ENCODE measurements at places on chromosomes 6 and 20.
A peak's percentile ranks its signal among the peaks of the same experiment; 100 is the strongest.

DNA sequence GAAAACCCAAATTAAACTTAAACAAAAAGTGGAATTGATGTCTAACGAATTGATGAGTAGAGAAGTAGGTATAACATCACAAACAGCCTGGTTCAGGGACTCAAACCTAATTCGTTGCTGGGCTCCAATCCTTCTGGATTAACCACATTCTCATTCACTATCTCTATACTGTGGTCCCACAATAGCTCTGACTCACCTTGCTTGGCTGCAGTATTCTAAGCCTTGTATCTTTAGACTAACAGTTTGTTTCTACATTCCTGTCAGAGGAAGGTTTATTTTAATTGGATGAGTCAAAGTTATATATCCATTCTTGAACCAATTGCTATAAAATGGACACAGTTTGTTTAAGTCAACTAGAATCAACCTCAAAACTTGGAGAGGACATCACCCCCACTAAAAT is 530.5 kb upstream of the PTCHD4 start:
- DNase-seq = peak; percentile 48

GRCh38 chr20:12679447-12679846 is 329.3 kb upstream of the SPTLC3 start:
- DNase-seq = no peak

- DNase-seq = no peak
Observed at GRCh38 chr6:32956176-32956575, 3.3 kb upstream of the HLA-DMA start.

GRCh38 chr6:151324488-151324825 is 66.9 kb downstream of the ZBTB2 start:
- DNase-seq = no peak

- DNase-seq = no peak
Observed at GRCh38 chr6:53579338-53579737, 34.4 kb upstream of the GCLC start.

DNA sequence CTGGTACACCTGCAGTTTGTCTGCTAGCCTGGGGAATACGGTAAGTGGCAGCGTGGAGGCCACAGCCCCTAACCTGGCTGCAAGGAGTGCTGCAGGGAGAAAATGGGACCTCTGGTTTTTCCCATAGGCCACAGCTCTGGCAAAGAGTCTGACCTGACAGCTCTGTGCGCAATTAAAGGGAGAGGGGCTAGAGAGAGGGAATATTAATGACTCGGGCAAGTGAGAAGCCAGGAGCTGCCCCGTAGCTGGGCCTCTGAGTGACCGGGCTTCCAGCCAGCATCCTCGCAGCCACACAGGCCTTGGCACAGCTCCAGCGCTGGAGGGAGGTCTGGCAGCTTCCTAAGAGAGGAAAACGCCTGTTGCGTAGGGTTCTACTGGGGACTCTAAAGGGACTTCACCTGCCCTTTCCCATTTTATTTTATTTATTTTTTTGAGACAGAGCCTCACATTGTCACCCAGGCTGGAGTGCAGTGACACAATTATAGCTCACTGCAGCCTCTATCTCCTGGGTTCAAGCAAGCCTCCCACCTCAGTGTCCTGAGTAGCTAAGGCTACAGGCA is 18.2 kb upstream of the OCSTAMP start:
- peak; percentile 51 for DNase-seq

- DNase-seq = no peak
Observed at GRCh38 chr20:41424546-41424945, 57.9 kb upstream of the EMILIN3 start.
